Epithelial cell of alveolus of lung (primary cell): ENCODE measurements at places on chromosomes 11 and 22. TPM values are rescaled to one million over a fixed set of nuclear protein-coding genes. Genes with fewer than 3 reads are reported as not detected.

APOL1 gene
- total RNA-seq = 2.3 and 3.2 TPM in 2 replicates

TRIM49D1 gene
- not detected in 2 replicates for total RNA-seq

DEUP1 gene
- not detected in 2 replicates for total RNA-seq

PLAAT4 gene
- total RNA-seq = 13.7 and 31.0 TPM in 2 replicates
